NCI-H524 treated with DMSO at 0.1 percent for 48 hours (cell line): ENCODE measurements at places on chromosomes 5 and 9.
A peak's percentile ranks its signal among the peaks of the same experiment; 100 is the strongest.

DNA sequence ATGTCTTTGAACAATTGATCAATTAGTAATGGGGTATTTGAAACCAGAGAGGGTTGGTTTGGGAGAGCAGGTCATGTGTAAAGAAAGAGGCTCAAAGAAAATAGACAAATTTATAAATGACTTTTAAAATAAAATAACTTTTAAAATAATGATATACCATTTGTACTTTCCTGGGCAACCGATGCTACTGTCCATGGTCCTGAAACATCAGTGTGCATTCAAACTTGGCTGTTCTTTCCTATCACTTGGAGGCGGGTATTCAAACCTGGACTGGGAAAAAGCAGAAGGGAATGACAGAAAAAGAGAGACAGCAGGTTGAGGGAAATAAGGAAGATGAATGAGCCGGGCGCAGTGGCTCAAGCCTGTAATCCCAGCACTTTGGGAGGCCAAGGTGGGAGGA is 1446.4 kb upstream of the WWC1 start:
- DNase-seq, result no peak

GRCh38 chr9:14315875-14316601 is 2.1 kb upstream of the NFIB start:
- no peak for DNase-seq

- DNase-seq, result no peak
These were observed 433.1 kb downstream of the CHSY3 start for GRCh38 chr5:130337179-130337888.

DNA sequence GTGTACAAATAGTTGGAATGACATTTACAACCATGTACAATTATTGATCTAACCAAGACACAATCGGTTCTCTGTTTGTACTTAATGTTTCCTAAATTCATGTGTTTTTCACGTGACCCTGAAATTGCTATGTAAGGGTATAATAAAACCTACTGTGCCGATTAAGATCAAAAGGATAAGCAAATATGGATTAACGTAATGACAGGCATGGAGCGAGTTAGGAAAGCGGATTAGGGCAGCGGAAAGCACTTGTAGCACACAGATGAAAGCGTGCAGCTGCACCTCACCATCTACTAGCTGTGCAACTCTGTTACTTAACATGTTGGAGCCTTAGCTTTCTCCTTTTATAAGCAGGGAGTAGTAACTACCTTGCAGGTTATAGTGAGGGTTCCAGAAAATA is 38.3 kb upstream of the ZFYVE16 start:
- peak; percentile 86 for DNase-seq

GRCh38 chr5:14665949-14666348 is 1.4 kb downstream of the OTULIN start:
- no peak for DNase-seq

DNA sequence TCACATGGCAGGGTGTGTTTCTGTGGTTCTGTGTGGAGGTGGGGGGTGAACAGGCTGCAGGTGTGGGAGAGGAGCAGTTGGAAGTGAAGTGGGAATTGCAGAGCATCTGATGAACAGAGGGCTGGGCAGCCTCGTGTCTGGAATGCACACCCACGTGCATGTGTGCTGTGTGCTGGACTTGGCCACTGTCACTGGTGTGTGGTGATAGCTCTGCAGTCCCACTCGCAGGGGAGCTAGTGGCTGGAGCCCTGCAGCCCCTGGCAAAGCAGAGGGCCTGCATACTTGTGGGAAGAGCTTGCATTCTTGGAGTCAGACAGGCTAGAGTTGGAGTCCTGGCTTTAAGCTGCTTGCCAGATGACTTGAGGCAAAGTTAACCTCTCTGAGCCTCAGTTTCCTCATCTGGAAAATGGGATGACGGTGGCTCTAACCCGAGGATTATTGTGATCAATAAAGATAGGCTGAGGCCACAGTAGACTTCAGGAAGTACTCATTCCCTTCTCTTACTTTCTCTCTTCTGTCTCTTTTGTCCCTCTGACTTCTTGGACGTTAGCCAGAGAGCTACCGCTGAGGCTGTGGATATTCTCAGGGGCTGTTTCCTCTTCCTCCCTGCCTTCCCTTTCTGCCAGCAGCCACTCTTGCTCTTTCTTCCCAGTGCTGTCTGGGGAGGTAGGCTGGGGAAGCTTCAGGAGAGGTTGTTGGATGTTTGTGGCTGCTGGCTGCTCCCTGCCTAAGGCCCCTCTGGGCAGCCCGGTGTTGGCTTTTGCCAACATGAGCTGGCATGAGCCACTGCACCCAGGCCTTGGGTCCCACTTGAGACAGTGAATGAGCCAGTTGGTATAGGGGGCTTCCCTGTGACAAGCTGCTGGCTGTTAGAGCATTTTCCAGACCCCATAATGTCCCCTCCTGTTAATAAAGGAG is 18.3 kb downstream of the PSAT1 start:
- DNase-seq, result no peak

DNA sequence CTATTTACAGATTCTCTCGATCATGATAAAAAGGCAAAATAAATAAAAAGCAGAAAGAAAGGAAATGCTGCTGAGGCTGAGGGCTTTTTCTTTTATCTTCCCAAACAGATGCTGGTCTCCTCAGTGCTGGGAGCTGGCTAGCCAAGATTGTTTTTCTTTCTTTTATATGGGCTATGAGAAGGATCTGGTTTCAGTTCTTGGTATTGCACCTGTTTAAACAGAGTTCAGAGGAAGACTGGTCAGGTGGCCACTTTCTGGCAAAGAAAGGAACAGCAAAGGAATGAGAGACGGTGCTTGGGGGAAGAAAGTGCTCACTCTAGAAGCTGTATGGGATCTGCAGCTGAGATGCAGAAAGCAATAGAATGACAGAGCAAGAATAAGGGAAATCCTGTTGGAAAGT is 88.9 kb downstream of the SLF1 start:
- no peak for DNase-seq
